Activated T-cell treated with anti-CD3 and anti-CD28 coated beads, Interleukin-2, amount 50 U/mL, for 72 hours (primary cell): ENCODE measurements at places on chromosomes 6 and 20.

DNA sequence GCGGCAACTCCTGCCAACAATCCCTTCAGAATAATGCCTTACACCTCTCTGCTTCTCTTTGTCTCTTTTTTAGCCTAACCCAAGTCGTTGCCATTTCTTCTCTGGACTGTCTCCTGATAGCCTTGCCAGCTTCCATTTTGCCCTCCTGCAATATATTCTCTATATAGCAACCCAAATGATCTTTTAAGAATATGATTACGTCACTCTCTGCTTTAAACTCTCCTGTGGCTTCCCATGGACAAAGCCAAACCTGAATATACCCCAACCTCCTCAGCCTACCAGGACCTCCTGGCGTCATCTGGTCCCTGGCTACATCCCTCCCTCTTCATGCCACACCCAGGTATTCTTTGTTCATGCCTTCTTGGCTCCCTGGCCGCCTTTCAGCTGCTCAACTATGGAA is 126.5 kb upstream of the KCNK16 start:
- no peak for DNase-seq

DNA sequence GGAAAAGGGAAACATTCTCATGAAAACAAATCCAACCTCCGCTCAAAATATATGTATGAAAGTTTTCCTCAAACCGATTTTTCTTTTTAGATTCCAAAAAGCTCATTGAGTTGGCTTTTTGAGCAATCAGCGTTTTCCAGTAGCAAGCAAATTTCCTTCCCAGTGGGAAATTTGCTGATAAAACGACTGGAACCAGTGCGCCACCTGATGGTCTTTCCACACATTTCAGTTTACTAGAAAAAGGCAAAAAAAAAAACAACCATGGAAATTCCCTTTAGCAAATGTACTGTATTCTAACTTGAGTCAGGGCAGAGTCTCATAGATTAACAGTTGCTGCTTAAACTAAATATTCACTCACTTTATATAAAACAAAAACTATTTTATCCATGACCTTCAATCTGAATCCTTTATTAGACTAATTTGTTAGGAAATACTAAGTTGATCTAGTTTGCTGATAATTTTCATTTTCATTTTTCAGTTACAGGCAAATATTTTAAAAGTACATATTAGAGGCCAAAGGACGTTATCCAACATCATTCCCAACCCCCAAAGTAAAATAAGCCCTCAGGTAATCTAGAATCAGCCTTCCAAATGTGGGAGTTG is 271.5 kb downstream of the FOXA2 start:
- DNase-seq = no peak

DNA sequence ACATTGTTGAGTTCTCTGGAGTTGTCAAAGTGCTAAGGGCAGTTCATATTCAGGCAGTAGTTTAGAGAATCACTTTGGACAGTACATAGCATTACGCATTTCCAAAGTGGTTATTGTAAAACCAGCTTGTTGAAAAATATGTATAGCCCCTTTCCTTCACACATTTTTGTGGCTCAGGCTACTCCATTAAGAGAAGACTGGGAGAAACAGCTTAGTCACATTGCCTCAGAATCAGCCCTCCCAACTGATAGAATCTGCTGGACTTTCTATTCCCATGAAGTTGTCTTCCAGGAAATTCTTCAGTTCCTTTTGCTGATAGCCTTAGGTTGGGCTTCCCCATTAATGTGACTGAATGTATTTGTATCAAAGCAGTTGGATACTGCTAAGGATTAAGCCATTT is 39.5 kb upstream of the HDGFL1 start:
- DNase-seq = no peak

GRCh38 chr6:43489277-43490072 is 12.1 kb downstream of the TJAP1 start:
- DNase-seq = no peak

GRCh38 chr6:47252633-47253032 is 57.1 kb downstream of the TNFRSF21 start:
- no peak for DNase-seq

GRCh38 chr6:158867381-158868121 is 48.4 kb upstream of the EZR start:
- no peak for DNase-seq

DNA sequence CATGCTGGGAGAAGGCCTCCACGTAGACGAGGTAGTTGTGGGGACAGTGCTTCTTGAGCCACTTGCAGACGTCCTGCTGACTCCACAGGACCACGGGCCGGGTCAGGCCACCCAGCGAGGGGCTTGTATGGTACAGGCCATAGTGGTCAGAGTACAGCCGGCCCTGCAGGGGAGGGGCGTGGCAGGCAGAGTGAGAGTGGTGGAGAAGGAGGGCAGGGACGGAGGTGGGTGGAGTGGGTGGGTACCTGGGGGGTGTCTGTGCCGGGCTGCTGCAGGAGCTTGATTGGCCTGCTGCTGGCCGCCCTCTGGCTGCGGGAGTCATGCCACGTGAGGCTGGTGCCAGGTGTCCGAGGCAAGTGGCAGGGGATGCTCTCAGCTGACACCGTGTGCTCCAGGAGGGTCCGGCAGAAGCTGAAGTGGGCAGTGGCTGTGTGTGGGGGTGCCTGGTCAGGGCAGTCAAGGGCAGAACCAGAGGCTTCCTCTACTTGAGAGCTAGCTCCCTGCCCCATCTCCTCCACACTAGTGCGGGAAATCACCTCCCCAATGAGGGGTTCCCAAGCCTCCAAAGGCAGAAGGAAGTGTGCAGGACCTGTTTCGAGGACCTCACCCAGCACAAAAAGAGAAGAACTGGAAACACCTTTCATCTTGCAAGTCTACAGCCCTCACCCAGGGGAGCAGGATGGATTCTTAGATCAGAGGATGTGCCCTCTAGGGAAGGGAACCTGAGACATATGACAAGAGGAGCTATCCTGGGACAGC is 2.3 kb downstream of the SAMD10 start:
- DNase-seq = no peak

GRCh38 chr20:50286609-50287008 is 96.0 kb downstream of the CEBPB start:
- no peak for DNase-seq

GRCh38 chr20:9395971-9396370 is 118.4 kb upstream of the LAMP5 start:
- DNase-seq = no peak
